ENCODE measurements at places on chromosomes 4 and X.

DNA sequence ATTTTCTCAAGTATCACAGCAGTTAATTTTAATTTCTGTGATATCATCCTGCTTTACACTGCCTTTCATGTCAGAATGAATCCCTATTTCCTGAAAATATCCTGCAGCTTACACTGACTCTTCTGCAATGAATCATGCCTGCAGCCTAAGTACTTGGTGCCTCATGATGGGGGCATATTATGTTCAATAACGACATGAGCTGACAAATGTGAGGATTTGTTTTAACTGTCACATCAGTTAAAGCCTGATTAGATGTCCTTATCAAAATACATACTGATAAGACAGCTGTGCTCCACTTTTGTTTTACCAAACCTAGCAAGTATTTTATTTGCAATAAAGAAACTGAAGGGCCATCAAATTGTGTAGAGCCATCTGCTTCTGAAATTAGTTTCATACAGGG lies 359.9 kb upstream of the AGA start:
- no peak for DNase-seq

DNA sequence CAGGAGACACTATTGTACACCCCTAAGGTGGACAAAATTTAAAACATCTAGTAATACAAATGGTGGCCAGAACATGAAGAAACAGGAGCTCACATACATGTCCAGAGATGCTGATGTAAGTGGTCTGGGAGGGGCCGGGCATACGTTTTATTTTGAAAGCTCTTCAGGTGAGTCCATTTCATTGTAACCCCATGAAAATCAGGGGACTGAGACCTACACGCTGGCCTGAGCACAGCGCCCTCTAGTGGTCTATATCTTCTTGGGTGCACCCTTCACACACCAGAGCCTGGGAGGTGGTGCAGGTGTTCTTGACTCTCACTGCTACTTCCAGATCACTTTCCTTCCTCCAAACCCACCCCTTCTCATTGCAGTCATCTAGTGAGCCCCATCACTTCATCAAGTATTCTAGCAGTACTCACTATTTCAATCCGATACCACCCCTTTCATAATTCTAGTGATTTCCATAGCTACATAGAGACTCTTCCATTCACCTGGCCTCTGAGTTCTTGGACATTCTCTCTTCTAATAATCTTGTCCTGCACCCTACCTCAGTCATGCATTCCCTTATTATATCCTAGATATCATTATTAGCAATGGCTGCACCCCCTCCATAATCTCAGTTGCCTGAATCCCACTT lies 4.3 kb upstream of the TLR6 start:
- peak; percentile 61 for DNase-seq

DNA sequence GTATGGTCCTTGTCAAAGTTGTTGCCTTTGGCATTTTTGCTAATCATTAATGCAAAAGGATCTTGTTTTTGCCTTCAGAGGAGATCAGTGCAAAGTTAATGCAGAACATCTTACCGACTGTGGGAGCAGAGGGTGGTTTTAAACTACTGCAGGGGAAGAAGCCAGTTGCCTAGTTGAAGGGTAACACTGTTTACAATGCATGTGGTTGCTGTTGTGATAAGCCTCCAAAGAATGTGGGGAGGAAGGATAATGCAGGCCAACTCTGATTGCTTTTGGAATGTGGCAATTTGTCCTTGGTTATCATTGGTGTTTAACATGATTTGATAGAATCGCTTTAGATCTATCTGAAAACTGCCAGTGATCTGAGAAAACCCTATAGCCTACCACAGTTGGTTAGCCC lies 204.3 kb upstream of the TLL1 start:
- DNase-seq = no peak

DNA sequence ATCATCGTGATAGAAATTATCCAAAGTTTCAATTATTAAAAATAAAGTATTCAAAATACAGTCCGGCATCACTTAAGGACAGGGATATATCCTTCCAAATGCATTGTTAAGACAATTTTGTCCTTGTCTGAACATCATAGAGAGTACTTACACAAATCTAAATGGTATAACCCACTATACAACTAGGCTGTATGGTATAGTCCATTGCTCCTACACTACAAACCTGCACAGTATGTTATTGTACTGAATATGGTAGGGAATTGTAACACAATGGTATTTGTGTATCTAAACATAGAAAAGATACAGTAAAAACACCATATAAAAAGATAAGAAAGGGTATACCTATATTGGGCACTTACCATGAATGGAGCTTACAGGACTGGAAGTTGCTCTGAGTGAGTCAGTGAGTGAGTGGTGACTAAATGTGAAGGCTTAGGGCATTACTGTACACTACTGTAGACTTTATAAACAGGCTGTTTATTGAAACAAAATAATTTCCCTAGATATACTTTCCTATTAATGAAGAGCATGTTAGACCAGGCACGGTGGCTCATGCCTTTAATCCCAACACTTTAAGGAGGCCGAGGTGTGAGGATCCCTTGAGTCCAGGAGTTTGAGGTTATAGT lies 44.8 kb upstream of the PTPN13 start:
- no peak for DNase-seq

DNA sequence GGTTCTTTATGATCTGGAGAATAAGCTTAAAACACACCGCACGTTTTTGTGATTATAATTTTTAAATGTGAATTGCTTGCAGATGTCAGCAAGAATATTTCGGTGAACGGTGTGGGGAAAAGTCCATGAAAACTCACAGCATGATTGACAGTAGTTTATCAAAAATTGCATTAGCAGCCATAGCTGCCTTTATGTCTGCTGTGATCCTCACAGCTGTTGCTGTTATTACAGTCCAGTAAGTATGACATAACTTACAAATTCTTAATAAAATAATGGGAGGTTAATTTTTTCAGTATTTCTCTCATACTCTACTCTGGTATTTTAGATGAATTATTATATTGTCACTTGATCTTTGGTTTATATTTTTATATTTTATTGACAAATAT lies 5.4 kb downstream of the AREG start:
- no peak for DNase-seq

DNA sequence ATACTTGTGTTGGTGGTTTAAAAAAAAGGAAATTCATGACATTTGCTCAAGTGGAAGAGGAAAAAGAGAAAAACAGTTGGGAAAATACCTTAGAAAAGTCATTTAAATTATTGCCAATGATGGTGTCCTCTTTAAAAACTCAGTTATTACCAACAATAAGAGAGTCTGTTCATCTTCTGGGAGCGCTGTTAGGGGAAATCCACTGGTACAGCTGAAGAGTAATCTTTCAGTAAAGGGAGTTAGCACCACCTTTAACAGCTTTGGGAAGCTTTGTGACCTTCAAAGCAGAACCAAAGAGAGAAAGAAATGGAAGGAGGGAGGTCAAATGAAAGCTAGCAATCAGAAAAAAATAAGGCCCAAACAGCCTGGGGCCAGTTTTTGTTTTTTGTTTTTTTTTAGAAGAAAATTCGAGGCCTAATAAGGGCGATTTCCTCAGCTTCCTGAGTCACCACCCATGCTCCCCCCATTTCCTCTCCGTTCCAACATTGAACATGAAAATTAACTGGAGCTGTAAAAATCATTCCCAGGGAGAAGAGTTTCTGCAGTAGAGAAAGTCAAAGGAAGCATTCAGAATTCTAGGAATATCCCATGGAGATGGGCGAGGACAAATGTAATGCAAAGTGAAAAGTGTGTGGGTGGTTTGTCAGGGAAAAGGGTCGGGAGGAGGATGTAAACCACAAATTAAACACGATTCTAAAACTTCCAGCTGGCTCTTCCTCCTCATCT lies 115.1 kb downstream of the SH3KBP1 start:
- DNase-seq = no peak

- DNase-seq = no peak
Measured at GRCh38 chr4:25060241-25060962, 29.7 kb upstream of the LGI2 start.

DNA sequence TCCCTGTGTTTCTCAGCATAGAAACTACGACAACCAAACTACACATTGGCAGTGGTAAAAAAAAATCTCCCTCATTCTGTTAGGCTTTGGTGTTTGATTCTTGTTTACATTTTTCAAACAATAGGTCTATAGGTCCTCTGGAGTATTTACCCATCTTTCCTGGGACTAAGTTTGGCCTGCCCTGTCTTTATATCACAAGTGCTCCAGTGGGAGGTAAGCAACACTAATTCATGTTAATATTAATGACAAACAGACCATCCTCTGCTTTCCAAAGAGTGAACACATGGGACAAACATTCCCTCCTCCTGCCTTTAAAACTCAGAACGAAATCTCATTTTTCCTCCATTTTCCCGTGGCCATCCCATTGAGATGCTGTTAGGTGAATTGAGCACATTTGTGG lies 514.1 kb upstream of the INTU start:
- DNase-seq = no peak

Measured in GM12864 (cell line).